Body of pancreas (tissue), 4 donors: ENCODE measurements at places on chromosomes 4 and X. TPM values are rescaled to one million over a fixed set of nuclear protein-coding genes. Genes with fewer than 3 reads are reported as not detected.

TKTL1 gene
- not detected for total RNA-seq

- no peak overlapping the region for H3K27ac ChIP-seq
- H3K27me3 ChIP-seq, result no peaks in the 10 kb centered on the region
- H3K36me3 ChIP-seq, result no peaks in the 10 kb centered on the region
- DNase-seq, result no peak
Observed at GRCh38 chr4:77153006-77153405, 4.0 kb upstream of the CCNG2 start.

CLGN gene
- total RNA-seq, result 2.3 TPM

GRCh38 chr4:155491336-155492120, 114.8 kb upstream of the MAP9 start:
- no peak overlapping the region for H3K27ac ChIP-seq
- no peaks in the 10 kb centered on the region for H3K27me3 ChIP-seq
- H3K36me3 ChIP-seq, result no peaks in the 10 kb centered on the region
- H3K4me1 ChIP-seq, result no peaks in the 10 kb centered on the region

NAP1L2 gene
- total RNA-seq, result 3.4 TPM

CDKL5 gene
- total RNA-seq, result 5.7 TPM

- H3K4me3 ChIP-seq, result no peak overlapping the region
- H3K4me1 ChIP-seq, result no peaks in the 10 kb centered on the region
- no peaks in the 10 kb centered on the region for H3K36me3 ChIP-seq
Observed at GRCh38 chr4:153954654-153955053, 165.8 kb upstream of the SFRP2 start.

RNF175 gene
- total RNA-seq, result not detected

DNA sequence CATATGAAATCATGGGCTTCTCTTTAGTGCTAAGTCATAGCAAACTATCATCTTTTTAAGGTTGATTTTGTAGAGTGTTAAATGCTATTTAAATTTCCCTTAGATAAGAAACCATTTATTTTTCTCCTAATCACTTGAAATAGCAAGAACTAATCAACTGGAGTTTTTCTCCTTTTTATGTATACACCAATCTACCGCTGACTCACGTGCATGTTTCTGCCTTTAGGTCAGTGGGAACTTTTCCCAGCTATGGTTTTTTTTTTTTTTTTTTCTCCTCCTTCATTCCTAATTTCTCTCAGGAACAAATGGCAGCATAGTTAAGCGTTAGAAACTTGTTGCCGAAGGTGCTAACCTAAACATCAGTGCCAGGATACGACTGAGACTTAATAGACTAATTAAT, 176.4 kb downstream of the BMPR1B start:
- H3K4me3 ChIP-seq, result no peak overlapping the region
- no peaks in the 10 kb centered on the region for H3K4me1 ChIP-seq
- no peaks in the 10 kb centered on the region for H3K36me3 ChIP-seq
- H3K27me3 ChIP-seq, result no peaks in the 10 kb centered on the region
- no peak overlapping the region for H3K27ac ChIP-seq

F8 gene
- total RNA-seq, result 9.2 TPM

COMMD8 gene
- 4.6 TPM for total RNA-seq

DNA sequence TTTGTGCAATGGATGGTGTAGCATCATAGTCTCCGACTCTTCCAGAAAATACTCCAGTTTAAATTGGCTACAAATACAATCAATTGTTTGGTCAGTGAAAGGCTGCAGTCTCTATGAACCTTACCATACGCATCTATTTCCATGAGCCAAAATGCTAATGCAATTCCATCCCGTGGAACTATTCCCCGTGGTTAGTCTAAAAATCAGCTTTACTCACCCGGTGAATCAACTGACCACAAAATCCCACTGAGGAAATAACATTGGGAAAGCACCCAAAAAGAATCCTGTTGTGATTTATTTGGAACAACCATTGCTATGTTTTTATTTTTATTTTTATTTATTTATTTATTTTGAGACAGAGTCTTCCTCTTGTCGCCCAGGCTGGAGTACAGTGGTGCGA, 87.1 kb downstream of the DHX15 start:
- H3K27me3 ChIP-seq, result no peaks in the 10 kb centered on the region
- no peak overlapping the region for H3K4me3 ChIP-seq
- no peaks in the 10 kb centered on the region for H3K36me3 ChIP-seq
- no peak for DNase-seq

GRCh38 chrX:27575565-27575964, 14.6 kb upstream of the DCAF8L2 start:
- no peaks in the 10 kb centered on the region for H3K4me1 ChIP-seq
- no peak overlapping the region for H3K27ac ChIP-seq
- no peak overlapping the region for H3K4me3 ChIP-seq
- H3K36me3 ChIP-seq, result no peaks in the 10 kb centered on the region

HERC5 gene
- total RNA-seq, result 3.9 TPM

DNA sequence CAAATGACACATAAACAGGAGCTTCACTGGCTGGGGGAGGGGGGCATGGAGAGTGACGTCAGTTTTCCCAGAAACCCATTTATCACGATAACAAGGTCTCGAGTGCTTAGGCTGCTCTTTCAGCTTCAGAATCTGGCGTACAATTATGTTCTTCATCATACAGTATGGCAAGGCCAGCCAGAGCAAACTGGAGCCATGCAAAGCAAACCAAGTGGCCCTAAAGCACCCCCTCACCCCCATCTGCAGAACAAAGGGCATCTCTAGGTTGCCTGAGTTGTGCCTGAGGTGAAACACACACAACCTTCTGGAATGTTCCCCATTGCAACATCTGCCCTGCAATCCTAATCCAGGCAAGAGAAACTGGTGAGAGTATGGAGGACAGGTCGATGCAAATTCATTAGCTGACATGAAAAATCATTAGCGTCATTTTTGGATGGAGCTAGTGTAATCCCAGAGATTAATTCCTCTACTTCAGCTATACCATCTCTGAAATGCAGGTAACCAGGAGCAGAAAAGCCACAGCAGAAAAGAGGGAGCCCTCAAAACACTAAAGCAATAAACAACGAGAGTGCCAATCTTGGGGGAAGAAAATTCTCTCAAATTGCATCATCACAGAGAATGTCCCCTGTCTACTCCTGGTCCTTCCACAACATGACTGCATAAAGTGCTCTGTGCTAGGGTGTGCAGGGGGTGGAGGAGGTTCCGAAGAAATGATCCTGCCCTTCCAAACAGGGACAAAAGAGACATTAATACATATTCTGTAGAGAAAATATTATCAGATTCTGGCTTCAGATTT, 1.8 kb downstream of the SEPTIN6 start:
- H3K27me3 ChIP-seq, result no peaks in the 10 kb centered on the region
- no peaks in the 10 kb centered on the region for H3K36me3 ChIP-seq
- no peak for DNase-seq
- peaks cover 6% of the 10 kb centered on the region for H3K4me1 ChIP-seq
- H3K4me3 ChIP-seq, result no peak overlapping the region

DNA sequence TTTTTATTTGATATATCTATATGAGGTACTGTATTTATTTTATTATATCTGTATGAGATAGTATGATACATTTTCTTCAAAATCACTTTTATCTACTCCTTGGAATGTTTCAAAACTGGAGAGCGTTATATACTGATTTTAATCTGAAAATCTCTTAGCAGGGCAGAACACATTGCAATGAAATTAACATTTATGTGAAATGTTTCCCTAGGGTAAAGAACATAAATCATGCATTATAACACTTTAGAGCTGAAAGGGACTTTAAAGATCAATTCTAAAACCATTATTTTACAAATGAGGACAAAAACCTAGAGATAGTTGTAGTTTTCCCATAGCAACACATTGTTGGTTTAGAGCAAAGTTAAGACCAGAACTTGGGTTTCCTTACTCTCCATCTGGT, 153.7 kb downstream of the ATOH1 start:
- no peak overlapping the region for H3K27ac ChIP-seq
- no peak for DNase-seq
- H3K27me3 ChIP-seq, result no peaks in the 10 kb centered on the region
- no peaks in the 10 kb centered on the region for H3K36me3 ChIP-seq

DNA sequence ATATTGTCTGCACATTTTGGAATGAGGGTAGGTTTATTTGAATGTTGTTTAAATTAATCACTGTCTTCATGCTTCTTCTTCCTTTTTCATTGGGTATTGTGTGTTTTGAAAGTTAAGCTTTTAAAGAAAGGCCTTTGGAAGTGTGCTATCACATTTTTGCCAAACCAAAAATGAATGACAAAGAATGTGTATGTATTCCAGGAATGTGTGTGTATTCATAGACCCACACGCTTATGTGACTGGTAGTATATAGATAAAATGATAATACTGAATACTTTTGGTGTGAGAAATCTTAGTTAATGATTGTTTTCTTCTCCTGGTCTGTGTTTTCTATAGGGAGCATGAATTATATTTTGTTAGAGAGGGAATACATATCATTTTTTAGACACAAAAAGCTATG, 404.4 kb downstream of the TLL1 start:
- DNase-seq, result no peak
- no peaks in the 10 kb centered on the region for H3K27me3 ChIP-seq
- no peak overlapping the region for H3K27ac ChIP-seq
- H3K4me3 ChIP-seq, result no peak overlapping the region

DNA sequence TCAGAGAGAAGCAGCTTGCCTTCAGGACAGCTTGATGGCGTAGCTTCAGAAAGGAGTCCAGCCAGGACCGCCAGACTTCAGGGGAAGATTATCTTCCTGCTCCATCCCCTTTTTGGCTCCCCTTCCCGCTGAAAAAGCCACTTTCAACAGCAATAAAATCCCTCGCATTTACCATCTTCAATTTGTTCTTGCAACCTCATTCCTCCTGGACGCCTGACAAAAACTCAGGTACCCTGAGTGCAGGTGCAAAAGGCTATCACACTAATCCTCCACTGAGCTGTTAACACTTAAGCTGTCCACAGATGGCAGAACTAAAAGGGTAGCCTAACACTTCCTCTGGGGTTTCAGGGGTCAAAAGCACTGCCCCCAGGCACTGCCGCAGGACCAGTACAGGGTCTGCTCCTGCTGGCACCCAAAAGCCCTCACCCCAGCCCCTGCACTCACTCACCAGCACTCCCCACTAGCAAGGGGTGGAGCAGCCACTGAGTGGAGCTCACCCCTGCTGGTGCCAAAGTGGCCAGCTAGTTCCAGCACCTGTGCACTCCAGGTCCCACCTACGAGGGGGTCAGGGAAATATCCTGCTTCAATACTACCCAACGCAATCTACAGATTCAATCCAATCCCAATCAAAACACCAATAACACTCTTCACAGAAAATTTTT, 145.8 kb downstream of the ADGRA3 start:
- H3K4me3 ChIP-seq, result no peak overlapping the region
- DNase-seq, result no peak
- no peak overlapping the region for H3K27ac ChIP-seq
- no peaks in the 10 kb centered on the region for H3K4me1 ChIP-seq
- H3K36me3 ChIP-seq, result no peaks in the 10 kb centered on the region

GRCh38 chrX:41603596-41603995, 85.2 kb upstream of the GPR34 start:
- no peak overlapping the region for H3K4me3 ChIP-seq
- no peaks in the 10 kb centered on the region for H3K36me3 ChIP-seq
- no peak for DNase-seq
- no peaks in the 10 kb centered on the region for H3K4me1 ChIP-seq

DNA sequence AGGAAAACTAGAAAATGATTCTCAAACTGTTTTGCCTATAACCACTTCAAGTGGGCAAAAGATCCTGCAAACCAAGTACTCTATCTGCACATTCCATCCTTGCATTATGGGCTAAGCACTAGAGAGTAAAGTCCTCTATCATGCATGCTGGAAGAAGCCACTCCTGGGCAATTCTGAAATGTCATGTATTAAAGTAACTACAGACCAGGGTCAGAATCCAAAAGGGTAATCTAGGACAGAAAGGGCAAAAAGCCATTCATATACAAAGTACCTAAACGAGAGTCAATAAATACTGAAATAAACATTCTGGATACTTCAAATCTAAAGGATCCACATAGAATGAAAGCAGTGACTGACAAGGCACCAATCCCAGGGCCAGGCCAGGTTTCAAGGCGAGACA, 1.0 kb downstream of the SNX12 start:
- DNase-seq, result no peak
- no peaks in the 10 kb centered on the region for H3K36me3 ChIP-seq
- H3K4me1 ChIP-seq, result peaks cover 8% of the 10 kb centered on the region
- H3K27me3 ChIP-seq, result no peaks in the 10 kb centered on the region
- H3K27ac ChIP-seq, result peak overlapping the region; percentile 78
- no peak overlapping the region for H3K4me3 ChIP-seq

DNA sequence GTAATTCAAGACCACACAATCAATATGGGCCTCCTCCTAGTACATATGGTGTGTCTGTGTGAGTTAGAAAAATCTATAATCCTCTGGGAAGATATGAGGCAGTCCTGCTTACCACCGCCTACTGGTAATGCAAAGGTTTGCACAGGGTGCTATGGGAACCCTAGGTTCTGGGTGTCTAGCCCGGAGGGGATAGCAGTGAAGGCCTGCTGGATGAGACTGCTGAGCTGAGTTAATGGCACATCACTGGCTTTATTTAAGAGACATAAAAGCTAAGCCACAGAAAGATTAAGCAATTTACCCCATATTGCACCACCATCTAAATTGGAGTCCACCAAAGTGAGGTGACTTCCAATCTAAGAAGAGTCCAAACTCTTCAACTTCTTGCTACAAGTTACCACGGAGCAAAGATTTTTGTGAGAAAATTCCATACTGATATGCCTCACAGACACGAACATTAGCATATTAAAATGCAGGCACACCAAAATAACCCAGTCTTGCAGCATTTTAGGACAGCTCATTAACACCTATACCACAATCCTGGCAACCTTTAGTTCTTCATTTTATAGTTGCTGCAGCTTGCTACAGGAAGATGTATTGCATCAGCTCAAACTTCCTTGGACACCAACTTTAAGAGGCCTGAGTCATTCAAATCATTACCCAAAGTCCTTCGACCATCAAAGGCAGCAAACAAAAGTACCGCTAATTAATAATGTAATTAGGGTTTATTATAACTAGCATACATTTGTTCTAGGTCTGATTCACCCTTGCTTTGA, 13.7 kb downstream of the DGKK start:
- H3K4me3 ChIP-seq, result no peak overlapping the region
- DNase-seq, result no peak
- H3K4me1 ChIP-seq, result no peaks in the 10 kb centered on the region
- no peak overlapping the region for H3K27ac ChIP-seq

TMEM156 gene
- total RNA-seq, result not detected

DNA sequence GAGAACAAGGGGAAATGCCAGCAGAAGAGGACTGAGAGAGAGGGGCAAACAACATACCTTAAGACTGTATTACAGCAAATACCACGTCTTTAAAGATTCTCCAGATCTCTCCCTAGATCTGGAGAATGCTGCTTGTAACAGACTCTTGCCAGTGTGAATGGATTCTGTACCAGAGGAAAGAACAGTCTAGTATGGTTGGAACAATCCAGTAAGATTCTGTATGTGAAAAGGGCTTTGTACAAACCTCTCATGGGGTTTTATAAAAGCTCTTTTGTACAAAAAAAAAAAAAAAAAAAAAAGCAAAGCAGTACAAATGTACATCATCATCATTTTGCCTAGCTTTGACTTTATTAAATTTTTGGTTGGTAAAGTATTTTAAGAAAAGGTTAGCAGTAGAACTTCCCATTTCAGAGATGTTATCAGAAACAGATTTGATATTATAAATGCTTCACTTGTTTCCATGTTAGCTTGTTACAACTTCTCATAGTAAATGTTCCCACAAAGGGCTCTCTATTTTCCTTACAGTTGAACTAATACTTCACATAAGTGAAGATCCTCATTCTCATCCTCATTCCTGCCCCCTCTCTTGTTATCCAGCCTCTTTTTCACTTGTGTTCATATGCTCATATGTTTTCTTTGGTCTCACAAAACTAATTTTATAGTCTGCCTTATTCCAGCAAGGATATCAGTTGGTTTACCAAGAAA, 144.2 kb downstream of the EDA start:
- H3K4me1 ChIP-seq, result no peaks in the 10 kb centered on the region
- H3K36me3 ChIP-seq, result no peaks in the 10 kb centered on the region
- DNase-seq, result no peak
- no peaks in the 10 kb centered on the region for H3K27me3 ChIP-seq
- H3K27ac ChIP-seq, result no peak overlapping the region
